ENCODE measurements at places on chromosomes 1 and 21.
A peak's percentile ranks its signal among the peaks of the same experiment; 100 is the strongest.

DNA sequence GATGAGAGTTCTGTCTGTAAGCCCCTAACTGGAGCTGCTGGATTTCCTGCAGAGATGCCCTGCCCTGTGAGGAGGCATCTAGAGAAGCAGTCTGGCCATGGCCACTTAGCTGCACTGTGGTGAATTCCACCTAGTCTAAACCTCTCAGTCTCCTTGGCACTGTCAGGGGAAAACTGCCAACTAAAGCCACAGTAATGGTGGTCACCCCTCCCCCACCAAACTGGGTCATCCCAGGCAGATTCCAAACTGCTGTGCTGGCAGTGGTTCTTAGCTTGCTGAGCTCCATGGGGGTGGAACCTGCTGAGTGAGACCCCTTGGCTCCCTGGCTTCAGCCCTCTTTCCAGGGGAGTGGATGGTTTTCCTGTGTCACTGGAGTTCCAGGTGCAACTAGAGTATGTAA is 740.6 kb downstream of the RWDD3 start:
- no peak for DNase-seq

- no peak for DNase-seq
These were observed 69.2 kb downstream of the MORN1 start for GRCh38 chr1:2322065-2322571.

DNA sequence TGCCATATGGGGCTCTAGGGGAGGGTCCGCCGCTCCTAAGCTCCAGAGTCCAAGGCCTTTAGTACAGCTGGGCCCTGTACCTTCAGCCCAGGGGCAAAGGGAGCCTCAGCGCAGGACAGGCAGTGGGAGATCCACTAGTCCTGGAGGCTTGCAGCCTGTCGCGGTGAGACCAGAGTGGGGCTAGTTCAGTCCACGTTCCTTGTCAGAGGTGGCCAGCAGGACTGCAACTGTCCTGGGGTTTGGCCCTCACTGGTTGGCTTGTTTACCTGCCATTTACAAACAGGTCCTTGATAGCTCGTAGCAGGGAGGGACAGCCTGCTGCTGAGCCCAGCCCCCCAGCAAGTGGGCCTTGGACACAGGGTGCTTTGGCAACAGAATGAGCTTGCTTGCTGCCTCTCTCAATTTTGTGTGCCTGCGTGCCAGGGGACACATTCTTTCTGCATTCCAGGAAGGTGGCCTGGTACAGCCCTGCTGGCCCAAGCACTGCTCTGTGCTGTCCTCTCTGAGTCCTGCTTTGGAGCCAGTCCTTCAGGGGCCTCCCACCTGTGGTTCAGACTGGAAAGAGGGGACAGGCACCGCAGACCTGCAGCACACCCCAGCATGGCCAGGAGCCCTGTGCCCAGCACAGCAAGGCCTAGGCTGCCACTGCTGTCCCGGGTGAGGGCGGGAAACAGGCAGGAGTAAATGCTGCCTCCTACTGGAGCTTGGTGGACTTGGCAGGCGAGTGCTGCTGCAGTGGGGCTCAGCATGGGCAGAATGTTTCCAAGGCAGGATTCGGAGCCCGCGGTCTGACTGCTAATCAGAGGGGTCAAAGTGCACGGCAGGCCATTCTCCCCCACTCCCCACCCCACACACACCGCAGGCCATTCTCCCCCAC is 15.2 kb downstream of the H6PD start:
- no peak for DNase-seq

- DNase-seq, result peak; percentile 98
These were observed at the start of gene CENPF for GRCh38 chr1:214602764-214603657. TSS of gene CENPF (plus strand) at chr1:214603195. CDS start at chr1:214613755, 10,560 bp downstream.

Data from COR-L47 (cell line).